ENCODE measurements at places on chromosomes 3 and 15.

GRCh38 chr15:57540736-57541135 lies 51.0 kb upstream of the MYZAP start:
- DNase-seq, result no peak

DNA sequence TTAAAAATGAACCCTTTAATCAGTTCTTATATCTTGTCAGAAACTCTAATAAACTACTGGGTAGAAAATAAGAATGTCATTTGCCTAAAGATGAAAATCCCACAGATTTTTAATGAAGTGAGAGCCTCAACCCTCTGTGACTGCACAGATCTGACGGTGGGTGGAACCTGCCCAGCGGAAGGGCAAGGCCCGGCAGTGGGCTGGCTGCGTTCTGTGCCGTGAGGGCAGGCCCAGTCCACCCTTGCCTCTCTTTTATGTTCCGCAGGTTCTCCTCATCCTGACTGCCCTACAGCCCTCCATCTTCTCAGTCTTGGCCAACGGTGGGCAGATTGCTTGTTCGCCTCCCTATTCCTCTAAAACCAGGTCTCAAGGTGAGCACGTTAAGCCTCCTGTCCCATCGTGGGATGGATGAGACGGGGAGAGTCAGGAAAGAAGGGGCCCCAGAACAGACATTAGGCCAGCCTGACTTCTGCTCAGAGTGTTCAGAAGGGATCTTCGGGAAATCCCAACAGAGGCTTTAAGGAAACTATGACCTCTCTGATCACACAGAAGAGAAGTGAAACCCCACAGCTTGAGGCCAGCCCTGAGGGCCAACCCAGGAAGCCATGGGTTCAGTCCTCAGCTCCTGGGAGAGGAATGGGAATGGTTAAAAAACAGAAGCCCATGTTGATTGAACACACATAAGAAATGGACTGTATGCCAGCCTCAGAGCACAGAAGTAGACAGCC lies 16.0 kb downstream of the SLC51A start:
- DNase-seq, result no peak

GRCh38 chr15:85744579-85744978 lies 50.1 kb downstream of the KLHL25 start:
- no peak for DNase-seq

- DNase-seq, result no peak
Measured at GRCh38 chr3:157354722-157355121, 81.9 kb upstream of the PTX3 start.

DNA sequence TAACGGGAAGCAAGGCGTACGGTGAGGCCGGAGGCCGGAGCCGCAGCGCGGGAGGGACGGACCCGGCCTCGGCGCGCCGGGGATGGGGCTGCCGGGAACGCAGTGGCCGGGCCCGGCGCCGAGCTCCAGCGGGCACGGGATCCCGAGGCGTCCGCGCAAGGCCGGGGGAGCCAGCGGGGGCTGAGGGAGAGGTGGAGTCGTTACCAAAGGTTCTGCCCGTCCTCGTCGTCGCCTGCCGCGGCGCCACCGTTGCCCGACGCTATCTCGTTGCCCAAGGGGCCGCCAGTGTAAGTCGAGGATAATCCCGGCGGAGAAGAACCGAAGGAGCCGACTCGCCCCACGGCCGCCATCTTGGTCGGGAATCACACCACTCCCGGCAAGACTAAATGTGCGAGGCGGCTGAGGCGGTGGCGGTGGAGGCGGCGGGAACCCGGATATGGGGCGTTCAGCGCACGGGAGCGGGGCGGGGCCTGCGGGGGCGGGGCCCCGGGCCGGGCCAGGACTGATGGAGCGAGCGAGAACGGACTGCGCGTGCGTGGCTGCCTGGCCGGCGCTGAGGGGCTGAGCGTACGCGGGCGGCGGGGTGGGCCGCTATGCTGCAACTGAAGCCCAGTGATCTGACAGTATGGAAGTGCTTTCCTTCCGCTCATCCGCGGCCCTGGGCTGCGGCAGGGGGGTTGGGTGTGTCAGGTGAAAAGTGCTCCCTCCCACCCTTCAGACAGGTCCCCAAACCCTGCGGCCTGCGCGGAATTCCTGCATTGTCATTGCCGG lies at the start of gene DYNC1LI1:
TSS of gene DYNC1LI1 (minus strand) at position 438 of the 771 bp plus-strand sequence. CDS start at position 350, 88 bp downstream.
- peak; percentile 98 for DNase-seq

GRCh38 chr3:53748512-53749271 lies 97.5 kb downstream of the CHDH start:
- DNase-seq, result no peak

DNA sequence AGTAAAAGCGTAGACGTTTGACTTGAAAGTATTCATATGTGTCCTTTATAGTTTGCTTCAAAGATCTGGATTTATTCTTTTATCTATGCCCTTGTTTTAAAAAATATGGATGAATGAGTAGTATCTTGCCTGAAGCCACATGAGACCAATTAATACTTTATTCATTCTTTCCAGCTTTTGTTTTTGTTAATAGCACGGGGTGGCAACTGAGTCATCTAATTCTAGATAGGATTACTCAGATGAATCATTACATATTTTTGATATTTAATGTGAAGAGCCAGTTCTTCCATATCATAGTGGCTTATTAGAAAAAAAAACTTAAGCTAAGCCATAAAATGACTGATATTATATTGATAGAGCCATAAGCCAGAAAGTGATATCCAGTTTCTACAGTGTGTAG lies 121.9 kb downstream of the BBX start:
- no peak for DNase-seq

DNA sequence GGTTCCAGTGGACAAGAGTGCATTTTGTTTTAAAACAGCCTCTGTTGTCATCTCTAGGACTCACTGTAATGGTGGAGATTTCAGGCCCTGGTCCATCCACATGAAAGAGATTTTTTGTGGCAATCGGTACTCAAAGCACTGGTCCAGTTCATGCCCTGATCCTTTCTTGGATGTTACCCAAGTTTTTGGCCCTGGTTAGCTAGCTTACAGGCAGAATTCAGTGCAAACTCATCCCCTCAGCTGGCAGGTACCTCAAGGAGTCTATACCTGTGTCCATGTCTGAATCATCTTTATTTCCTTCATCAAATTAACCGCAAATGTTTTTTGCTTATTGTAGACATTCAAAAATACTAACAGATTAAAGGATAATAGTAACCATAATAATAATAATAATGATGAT lies 13.7 kb upstream of the MEF2A start:
- DNase-seq, result no peak

Measured in eye (tissue), 1 donor.